ENCODE measurements at places on chromosomes 12 and 14.

GRCh38 chr14:34498684-34499412 lies 36.8 kb upstream of the SPTSSA start:
- DNase-seq: peak; percentile 50

DNA sequence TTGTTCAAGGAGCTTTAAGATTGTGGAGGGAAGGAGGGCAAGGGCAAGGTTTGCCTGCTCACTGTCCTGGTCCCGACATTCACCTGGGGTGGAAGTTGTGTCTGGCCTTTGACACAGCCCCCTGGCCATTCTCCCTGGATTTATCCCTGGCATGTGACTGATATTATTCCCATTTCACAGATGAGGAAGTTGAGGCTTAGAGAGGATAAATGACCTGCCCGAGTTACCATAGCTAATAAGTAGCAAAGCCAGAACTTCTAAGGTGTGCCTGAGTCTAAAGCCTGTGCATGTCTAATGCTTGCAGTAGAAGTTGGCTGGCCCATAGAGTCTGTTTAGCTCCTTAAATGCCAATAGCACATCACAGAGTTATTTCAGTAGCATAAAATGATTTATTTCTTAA lies 720 bp upstream of the FGF6 start:
- DNase-seq: no peak

- peak; percentile 79 for DNase-seq
Measured at GRCh38 chr12:632102-632696, 31.0 kb downstream of the NINJ2 start.

GRCh38 chr12:30043151-30043847 lies 259.6 kb upstream of the TMTC1 start:
- DNase-seq: no peak

GRCh38 chr12:30694412-30695198 lies 1.1 kb downstream of the IPO8 start:
- DNase-seq: peak; percentile 38

DNA sequence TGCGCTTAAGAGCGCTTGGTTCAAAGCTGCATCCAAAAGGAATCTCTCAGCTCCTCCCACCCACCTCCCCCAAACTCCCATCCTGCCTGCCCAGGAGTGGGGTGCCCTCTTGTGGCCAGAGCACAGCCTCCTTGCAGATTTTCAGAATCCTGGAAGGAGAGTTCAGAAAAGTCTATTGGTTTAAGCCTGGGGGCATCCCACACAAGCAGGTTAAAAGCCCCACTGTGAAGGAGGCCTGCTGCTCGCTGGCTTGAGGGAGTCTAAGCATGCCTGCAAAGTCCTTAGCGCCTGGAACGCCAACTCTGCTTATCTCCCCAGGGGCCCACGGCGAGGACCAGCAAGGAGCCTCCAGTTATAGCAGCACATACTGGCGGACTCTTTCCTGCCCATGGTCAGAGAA lies 297.1 kb downstream of the KSR2 start:
- peak; percentile 9 for DNase-seq

DNA sequence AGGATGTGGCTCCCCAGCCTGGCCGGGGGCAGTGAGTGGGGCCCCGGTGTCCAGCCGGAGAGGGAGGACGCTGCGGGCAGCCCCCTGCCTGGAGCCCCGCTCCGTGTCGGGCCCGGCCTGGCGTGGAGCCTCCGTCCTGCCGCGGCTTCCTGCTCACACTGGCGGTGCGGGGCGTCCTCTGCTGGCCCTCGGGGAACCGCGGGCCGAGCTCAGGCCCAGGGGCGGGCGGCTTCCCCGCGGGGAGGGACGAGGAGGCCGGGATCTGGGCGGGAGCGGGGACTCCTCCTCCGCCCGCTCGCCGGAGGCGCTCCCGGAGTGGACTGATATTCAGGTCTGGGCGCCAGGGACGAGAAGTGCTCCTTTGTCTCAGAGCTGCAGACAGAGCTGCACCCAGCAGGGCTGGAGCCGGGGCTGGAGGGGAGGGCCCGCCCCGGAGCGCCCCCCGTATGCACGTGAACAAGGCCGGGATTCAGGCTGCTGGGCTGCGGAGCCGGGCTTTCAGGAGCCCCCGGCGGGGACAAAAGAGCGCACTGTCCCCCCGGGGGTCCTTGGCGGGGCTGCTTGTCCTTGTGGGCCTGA lies 2.2 kb downstream of the MMP17 start:
- DNase-seq: peak; percentile 68

GRCh38 chr12:123559468-123559867 lies 24.9 kb upstream of the TMED2 start:
- no peak for DNase-seq

- DNase-seq: no peak
Measured at GRCh38 chr12:26379777-26380467, 184.5 kb downstream of the SSPN start.

DNA sequence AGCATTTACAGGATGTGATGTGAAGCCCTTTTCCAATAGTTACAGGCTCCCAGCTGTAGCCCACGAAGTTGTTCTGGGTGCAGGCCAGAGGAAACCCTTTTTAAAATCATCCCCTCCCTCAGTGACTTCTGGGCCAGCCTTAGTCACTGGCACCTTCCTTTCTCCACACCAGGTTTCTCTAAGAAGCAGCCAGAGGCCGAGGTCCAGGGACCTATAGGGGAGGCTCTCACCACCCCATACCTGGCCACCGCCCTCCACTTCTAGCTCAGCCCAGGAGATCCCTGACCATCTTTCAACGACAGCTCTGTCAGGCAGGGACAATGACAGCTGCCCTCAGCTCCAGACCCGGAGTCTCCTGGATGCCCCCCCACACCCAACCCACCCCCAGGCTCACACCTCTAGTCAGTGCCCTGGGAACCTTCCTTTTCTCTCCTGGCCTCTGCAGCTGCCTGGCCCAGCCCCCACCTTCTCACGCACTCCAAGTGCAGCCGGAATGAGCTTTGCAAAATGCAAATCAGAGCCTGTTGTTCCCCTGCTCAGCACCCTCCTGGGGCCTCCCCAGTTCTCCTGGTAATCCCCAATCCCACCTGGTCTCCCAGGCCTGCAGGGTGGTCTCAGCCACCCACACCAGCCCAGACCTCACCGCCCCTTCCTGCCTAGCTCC lies 46.7 kb downstream of the TESC start:
- no peak for DNase-seq

DNA sequence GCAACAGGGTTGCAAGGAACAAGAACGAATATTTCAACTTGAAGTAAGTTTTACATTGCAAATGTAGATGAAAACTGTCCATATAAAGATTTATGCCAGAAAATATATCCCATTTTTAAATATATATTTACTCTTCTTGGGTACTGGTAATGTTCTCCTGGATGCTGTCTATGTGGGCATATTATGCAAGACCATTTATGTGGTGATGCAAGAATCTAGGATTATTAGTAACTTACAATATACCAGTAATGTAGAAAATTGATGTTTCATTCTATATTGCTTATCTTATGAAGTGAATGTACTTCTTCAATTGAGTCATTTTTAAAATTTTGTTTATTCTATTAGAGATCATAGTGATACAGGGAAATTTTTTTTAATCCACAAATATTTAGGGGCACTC lies 25.1 kb downstream of the FGFR1OP2 start:
- DNase-seq: no peak

DNA sequence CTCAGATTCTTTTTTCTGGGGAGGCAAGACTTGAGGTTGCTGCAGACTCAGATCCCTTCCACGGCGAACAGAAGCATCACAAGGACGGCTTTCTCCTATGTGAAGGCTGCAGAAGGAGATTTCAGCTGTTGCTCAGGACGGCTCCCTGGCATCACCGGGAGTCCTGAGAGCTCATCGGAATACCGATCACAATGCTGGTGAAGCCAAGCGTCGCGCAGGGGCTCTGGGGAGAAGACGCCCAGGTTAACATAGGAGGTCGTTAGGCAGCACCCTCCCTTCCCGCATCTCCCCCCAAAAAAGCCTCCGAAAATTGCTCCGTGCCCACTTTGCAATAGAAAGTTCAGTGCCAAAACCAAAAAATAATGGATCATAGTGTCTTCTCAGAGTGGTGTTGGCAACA lies 127.2 kb upstream of the TMEM132D start:
- no peak for DNase-seq

GRCh38 chr12:67452119-67452805 lies 183.1 kb downstream of the CAND1 start:
- DNase-seq: no peak

GRCh38 chr12:117036547-117036946 lies 62.7 kb downstream of the TESC start:
- no peak for DNase-seq

DNA sequence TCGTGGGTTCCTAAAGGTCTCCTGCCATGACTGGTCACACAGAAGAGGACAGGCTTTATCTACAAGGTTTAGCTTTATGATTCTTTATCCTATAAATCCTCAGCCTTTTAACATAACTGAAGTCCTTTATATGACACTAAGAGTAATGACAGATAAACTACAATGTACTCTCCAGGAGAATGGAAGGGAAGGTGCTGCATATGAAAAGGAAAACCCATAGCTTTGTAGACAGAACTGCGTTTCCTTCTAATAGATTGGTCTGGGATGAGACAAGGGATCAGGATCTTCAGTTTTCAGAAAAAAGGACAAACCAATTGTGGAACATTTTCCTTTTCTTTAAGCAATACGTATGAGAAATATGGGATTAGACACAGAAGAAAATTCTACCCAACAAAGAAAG lies 201.1 kb upstream of the NPAS3 start:
- DNase-seq: no peak

GRCh38 chr14:102277874-102278630 lies 26.9 kb downstream of the MOK start:
- DNase-seq: no peak

GRCh38 chr14:60931218-60931617 lies 49.7 kb downstream of the TRMT5 start:
- DNase-seq: no peak

DNA sequence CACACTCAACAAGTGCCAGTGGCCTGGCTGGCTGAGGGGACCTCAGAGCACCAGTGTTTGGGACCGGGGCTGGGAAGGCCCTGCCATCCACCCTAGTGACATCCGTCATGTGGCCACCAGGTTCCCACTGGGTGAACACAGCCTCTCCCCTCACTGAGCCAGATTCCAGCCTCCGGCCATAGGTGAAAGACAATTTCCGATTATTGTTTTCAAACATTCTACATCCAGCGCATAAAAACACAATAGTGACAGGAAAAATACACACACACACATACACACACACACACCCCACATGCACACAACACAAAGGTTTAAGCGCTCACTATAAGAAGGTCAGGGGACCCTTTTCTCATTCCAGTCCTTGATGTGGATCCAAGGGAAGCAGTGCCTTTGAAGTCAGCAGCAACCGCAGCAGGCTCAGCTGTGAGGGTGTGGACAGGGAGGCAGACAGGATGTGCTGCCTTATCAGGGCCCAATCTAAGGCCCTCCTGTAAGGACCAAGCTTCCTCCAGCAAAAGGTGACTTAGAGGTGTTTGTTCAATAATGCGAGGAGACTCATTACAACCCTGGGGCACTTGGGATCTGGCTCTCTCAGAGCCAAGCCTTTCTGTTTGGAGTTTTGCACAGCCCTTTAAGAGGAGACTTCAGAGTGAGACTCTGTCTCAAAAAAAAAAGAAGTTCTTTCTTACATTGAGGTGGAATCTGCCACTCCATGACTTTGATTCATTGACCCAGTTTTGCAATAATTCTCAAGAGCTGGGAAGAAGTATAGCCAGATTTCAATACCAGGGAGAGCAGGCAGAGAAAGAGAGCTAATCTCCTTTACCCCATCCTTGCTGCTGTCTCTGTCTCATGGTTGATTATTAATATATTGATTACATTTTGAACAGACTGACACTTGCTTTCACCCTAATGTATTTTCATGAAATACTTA lies 227.8 kb downstream of the ZFP36L1 start:
- peak; percentile 100 for DNase-seq

GRCh38 chr12:41521872-41522379 lies 333.8 kb downstream of the PDZRN4 start:
- peak; percentile 1 for DNase-seq

GRCh38 chr14:20988717-20989470 lies 886 bp upstream of the METTL17 start:
- DNase-seq: no peak

GRCh38 chr14:60622210-60622916 lies 26.9 kb downstream of the SIX1 start:
- no peak for DNase-seq

DNA sequence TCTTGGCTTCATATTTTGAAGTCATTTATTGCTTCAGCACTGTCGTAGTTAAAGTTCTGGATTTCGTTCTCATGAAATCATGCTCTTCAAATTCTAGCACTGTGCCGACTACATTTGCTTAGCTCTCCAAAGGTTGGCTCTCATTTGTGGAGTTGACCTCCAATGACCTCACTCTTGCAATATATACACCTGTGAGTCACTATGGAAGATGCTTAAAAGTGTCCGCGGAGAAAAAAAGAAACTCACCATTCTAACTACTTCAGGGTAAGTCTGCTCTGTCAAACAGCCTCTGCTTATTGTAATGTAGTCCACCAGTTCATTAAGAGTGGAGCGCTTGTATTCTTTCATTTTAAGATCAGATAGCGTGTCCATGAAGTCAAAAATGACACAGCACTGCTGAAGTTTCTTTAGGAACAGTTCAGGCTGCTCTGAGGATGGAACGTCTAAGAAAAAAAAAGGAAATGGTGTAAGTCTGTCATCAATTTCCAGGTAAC lies 89.7 kb downstream of the PPP2R5E start:
- DNase-seq: no peak

GRCh38 chr12:33634544-33634943 lies 194.9 kb upstream of the SYT10 start:
- DNase-seq: no peak

GRCh38 chr14:31945074-31945613 lies 132.0 kb upstream of the ARHGAP5 start:
- DNase-seq: peak; percentile 97

DNA sequence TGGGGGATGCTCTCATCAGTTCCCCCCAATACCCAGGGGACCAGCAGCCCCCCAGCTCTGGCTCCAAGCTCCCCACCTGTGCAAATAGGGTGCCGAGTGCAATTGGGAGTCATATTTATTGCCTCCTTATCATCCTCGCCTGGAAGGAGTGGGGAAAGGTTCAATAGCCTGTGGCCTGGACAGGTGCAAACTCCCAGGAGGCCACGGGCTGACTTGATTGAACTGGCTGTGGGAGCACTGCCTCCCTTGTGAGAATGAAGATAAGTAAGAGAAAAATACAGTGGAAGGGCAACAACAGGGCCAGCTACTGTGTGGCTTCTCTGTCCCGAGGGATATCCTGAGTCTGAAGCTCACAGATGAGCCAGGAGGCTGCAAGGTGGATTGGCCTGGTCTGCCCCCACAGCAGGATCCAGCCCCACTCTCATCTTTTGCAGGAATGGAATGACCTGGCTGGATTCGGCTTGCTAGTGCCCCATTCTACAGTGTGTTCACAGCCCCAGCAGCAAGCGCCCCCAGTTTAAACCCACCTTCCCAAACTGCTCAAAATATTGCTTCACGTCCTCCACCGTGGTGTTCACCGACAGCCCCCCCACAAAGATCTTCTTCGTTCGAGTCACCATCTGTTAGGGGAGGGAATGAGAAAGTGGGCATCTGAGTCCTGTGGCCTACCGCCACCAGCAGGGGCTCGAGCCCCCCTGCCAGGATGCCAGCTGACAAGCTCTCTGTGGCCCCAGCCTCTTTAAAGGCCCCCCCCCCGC lies 6.3 kb downstream of the MSI1 start:
- DNase-seq: no peak

- no peak for DNase-seq
Measured at GRCh38 chr12:29149691-29150281, 708 bp downstream of the FAR2 start.

GRCh38 chr14:70988452-70988851 lies 81.2 kb downstream of the PCNX1 start:
- DNase-seq: no peak

Data from SW480 (cell line).